ENCODE measurements at places on chromosomes 12 and 14. TPM values are rescaled to one million over a fixed set of nuclear protein-coding genes. Genes with fewer than 3 reads are reported as not detected.
A peak's percentile ranks its signal among the peaks of the same experiment; 100 is the strongest.

- DNase-seq, result no peak
These were observed 357.0 kb downstream of the PCNX1 start for GRCh38 chr14:71264260-71264659.

- DNase-seq, result no peak
These were observed 28.4 kb downstream of the SARNP start for GRCh38 chr12:55789171-55789570.

- no peak for DNase-seq
These were observed 2.7 kb upstream of the NKX2-8 start for GRCh38 chr14:36585100-36585499.

GRCh38 chr12:64781280-64782190, 22.3 kb upstream of the GNS start:
- peak; percentile 56 for DNase-seq

The NPAS3 gene
- 0.17 TPM for total RNA-seq

- DNase-seq, result no peak
These were observed 47.6 kb upstream of the PKP2 start for GRCh38 chr12:32944195-32944594.

The DDX11 gene
- 175 TPM for total RNA-seq

DNA sequence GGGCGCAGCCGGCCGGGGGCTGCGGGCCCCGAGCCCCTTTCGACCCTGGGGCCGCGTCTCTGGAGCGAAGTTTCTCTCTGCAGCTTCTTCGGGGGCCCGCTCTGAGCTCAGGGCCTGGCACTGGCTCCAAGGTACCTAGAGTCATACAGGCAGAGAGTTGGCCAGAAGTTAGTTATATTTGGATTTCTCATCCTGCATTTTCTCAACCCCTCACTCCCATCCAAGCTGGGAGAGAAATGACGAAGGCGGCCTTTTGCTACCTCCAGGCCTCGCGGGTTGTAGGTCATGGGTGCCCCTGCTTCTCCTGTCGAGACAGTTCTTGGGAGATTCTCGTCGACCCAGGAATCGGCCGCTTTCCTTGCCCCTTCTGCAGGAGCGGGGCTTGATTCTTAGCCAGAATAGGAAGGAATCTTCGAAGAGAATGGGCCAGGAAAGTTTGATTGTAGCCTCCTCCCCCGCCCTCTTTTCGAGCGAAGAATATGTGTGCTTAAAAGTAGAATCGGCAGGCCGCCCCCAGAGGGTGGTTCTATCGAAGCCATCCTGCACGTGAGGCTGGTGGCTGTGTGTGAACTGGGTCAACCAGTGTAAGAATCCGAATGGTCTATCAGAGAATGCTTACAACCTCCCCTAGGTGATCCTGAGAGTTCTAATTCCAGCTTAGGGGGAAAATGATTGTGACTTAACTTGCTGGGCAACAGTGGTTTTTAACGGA, 785 bp downstream of the MLEC start:
- DNase-seq, result no peak

The KLRC3 gene
- not detected for total RNA-seq

DNA sequence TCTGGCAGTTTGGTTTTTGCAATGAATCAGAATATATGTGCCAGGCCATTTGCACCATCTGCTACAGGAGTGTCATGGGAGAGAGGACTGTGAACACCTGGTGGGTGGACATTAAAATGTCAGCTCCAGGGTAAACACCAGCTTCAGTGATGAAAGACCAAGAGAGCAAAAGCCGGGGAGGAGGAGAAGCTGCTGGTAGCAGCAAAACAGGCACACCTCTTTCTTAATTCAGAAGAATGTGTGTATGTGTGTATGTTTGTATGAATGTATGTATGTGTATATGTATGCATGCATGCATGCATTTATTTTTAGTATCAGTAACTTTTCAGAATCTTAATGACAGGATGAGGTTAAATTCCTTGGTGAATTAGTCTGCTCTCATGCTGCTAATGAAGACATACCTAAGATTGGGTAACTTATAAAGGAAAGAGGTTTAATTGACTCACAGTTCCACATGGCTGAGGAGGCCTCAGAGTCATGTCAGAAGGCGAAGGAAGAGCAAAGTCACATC, 357.4 kb upstream of the PRICKLE1 start:
- DNase-seq, result no peak

- no peak for DNase-seq
These were observed 109.0 kb upstream of the SLC35F4 start for GRCh38 chr14:57974896-57975295.

DNA sequence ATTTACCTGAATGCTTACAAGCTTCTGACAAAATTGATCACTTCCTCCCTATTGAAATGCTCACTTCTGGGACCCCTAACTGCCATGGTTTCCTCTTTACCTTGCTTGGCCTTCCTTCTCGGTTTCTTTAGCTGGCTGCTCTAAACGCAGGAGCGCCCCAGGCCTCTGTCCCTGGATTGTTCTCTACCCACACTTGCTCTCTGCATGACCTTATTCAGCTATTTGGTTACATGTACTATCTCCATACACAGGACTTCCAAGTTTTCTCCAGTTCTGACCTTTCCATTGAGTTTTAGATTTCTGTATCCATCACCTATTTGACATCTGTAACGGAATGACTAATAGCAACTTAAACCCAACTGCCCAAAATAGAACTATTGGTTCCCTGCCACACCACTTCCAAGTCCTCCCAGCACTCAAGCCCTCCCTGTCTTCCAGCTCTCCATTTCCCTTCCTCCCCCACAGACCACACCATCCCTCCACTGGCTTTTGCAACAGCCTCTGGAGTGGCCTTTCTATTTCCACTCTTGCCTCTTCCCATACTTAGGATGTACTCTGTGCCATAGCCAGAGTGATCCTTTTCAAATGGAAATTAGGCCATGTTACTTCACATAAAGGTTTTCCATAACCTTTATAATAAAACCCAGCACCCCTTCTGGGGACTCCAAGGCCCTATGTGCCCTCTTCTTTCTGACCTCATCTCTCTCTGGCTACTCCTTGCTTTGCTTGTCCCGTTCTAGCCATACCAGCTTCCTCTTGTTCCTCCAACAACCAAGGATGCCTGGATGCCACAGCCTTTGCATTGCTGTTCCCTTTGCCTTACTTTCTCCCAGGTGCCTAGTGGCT, 202.2 kb downstream of the AEBP2 start:
- no peak for DNase-seq

GRCh38 chr14:71488703-71489191, 443.5 kb upstream of the RGS6 start:
- no peak for DNase-seq

DNA sequence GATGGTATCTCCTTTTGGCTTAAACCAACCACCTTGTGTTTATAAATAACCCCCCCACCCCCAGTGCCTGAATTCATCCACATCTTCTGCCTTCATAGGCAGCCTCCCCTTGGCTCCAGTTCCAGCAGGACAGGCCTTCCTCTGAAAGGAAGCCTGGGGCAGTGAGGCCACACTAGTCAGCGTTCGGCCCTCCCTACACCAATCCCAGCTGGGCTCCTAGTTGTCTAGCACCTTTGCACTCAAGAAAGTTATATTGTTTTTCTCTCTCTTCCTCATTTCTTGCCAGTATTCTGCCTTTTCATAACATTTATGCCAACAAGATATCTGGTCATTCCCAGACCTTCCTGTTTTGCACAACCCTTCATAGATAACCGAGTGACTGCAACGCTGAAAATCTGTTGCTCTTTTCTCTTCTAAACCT, 73.1 kb upstream of the ACTN1 start:
- DNase-seq, result no peak

DNA sequence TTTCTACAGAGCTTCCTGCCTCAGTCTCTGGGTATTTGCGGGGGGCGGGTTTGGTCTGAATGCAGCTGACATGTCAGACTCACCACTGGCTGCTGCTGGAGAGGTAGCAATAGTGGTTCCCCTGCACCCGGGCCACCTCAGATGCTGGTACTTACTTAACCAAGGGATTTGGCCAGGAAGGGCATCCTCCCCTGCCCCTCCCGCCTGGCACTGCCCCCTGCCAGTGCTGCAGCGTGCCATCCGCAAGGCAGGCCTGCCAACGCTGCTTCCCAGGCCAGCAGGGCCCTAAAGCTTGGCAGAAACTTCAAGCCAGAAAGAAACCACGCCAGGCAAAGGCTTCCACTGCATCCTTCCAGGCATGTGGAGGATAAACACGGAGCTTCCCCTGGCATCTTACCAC, 22.1 kb downstream of the RAB35 start:
- no peak for DNase-seq

The CCDC38 gene
- total RNA-seq, result not detected

The POC1B gene
- 11.6 TPM for total RNA-seq

The LMO3 gene
- not detected for total RNA-seq

The TMEM229B gene
- 0.22 TPM for total RNA-seq

The HOXC11 gene
- not detected for total RNA-seq

DNA sequence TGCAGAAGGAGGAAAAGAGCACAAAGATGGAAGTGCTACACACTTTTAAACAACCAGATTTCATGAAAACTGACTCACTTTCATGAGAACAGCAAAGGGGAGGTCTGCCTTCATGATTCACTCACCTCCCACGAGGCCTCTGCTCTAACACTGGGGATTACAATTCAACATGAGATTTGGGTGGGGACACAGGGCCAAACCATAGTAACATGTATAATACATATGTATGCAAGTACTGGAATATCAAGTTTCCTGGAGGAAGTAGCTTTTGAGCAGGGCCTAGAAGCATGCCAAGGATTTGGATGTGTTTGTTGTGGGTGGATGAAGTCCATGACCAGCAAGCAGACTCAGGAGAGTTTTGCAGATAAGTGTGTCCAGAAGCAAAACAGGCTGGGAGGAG, 409.0 kb downstream of the RGS6 start:
- no peak for DNase-seq

GRCh38 chr14:39668449-39668848, 236.2 kb upstream of the FBXO33 start:
- DNase-seq, result no peak

The PDZRN4 gene
- total RNA-seq, result not detected

The GLIPR1L1 gene
- 1.9 TPM for total RNA-seq

DNA sequence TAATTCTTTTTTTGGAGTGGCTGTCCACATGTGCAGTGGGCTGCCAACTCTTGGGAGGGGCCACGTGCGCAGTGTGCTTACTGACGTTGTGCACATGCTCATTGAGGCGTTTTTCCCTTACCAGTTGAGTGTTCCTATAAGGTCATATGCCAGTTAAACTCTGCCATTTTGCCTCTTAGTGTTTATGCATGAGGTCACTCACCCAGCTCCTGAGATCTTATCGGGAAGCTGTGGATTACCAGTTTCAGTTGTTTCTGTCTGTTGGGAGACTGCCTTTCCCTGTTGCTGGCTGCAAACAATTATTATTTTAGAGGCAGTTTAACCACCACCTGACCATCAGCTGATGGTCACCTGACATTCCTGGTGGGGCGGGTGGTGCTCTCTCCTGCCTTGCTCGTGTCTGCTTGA, 16.1 kb upstream of the KIF21A start:
- no peak for DNase-seq

The CEBPE gene
- not detected for total RNA-seq

- DNase-seq, result no peak
These were observed 48.3 kb downstream of the HNRNPC start for GRCh38 chr14:21220874-21221477.

DNA sequence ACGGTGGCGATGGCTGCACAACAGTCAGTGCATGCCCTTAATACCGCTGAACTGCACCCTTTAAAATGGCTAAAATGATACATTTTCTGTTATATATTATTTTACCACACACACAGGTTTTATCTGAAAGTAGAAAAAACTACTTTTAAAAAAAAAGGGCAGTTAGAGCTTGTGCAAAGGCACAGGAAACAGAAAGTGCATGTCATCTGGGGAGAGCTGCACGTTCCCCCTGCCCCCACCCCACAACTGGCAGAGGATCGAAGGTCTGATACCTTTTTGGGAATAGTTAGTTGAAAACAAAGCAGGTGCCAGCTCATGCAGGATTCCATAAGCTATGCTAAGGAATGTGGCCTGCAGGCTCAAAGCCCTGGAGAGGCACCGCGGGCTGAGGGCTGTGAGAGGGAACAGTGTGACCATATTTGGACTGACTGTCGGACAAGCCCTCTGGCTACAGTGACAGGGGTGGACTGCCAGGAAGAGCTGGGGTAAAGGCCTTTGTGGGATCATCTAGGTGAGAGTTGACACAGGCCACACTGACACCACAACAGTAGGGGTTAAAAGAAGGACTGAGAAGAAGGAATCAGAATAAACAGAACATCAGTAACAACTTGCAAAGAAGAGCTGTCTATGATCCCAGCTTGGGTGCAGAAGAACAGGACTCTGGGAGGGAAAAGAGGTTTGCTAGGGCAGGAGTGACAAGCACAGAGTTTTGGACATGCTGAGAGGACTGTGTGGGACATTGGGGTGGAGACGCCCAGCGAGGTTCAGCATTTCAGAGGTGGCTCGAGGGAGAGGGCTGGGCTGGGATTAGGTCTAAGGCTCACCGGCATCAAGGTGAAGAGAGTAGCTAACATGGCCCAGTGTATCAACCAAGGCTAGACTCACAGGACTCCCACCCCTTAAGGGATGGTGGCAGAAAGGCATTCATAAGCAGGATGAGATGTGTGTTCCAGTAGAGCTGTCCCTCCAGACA, 54.6 kb downstream of the ACTN1 start:
- DNase-seq, result no peak

DNA sequence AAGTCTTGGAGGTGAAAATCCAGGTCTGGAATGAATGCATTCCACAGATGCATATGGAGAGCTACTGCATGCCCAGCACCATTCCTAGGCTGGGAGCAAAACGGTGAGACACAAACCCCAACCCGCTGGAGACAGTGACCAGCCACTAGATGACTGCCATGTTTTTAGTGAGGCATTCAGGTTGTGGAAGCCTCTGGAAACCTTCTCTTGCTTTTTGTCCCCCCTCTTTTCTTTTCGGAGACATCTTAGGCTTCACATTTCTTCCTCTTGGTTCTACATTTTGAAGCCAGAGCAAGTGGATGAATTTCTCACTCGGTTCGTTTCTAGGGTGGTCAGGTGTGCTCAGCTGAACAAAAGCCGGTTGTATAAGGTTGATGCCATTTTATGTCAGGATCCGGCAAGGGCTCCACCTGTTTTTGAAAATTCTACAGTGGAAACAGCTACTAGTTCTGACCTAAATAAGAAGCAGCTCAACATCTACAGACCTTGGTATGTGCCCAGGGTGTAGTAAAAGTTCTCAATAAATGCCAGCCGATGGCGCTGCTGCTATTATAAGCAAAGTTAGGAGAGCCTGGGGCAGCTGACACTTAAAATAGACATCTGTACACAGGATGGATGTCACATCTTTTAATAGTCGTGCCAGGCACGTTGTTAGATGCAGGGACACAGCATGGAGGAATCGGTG, 1.8 kb upstream of the ZNF839 start:
- no peak for DNase-seq

GRCh38 chr12:28512876-28513275, 322.6 kb downstream of the CCDC91 start:
- DNase-seq, result no peak

- DNase-seq, result no peak
These were observed 301.1 kb upstream of the OR4E1 start for GRCh38 chr14:21974741-21975140.

DNA sequence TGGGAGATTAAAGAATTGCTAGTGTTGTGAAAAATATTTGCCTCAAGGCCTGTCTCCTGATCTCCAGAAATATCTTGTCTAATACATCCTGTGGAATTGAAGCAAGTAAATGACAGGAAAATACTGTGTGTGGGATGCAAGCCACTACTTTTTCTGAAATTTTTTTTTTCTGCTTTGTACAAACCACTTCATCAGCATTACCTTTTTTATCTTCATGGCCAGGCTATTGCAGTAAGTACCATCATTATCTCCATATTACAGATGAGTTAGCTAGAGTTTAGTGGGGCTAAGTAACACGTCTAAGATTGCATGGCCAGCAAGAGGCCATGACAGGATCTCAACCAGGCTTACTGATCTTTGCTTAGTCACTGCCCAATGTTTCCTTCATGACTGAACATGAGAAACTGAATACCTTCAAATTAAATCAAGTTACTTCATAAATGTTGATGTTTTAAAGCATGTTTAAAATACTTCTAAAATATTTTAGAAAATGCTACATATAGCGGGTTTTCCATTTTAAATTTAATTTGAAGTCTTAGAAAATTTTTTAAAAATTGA, 273.7 kb downstream of the SLC6A15 start:
- no peak for DNase-seq
